Inflammatory macrophage (primary cell): ENCODE measurements at places on chromosomes 12 and 14.

DNA sequence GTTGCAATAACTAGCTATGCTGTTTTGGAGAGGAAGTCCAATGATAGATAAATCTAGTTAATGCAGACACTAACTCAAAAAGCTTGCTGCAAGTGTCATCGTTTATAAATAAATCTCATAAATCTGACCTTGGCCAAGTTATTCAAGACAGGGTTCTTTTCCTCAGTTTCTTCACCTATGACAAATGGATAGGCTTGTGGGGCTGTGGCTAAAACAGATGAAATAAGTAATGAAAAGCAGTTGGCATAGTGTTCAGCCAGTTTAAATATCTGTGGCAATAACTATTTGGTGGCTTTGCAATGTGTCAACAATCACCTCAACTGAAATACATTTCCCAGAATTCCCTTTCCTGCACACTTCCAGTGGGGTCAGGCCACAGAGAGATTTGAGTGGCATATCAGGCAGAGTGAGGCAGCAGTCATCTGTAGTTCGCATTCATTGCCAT, 169.9 kb downstream of the DYRK2 start:
- no peak for DNase-seq

DNA sequence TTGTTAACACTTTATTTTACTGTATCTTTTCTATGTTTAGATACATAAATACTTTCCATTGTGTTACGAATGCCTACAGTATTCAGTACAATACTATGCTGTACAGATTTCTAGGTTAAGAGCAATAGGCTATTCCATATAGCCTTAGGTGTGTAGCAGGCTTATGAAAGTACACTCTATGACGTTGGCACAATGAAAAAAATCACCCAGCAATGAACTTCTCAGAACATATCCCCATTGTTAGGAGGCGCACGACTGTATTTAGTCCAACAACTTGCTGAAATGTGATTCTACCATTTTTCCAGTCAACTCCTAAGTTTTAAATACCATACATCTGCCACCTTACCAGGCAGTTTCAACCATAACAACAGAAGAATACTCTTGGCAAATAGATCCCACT, 1.8 kb downstream of the PARP11 start:
- DNase-seq, result no peak

GRCh38 chr14:99267837-99268781, 3.9 kb downstream of the BCL11B start:
- no peak for DNase-seq

GRCh38 chr14:75842551-75842950, 139.2 kb downstream of the TGFB3 start:
- no peak for DNase-seq

GRCh38 chr14:104081261-104081835, 4.2 kb upstream of the ASPG start:
- DNase-seq, result no peak

- no peak for DNase-seq
Measured at GRCh38 chr12:131075611-131076010, 121.9 kb downstream of the ADGRD1 start.

DNA sequence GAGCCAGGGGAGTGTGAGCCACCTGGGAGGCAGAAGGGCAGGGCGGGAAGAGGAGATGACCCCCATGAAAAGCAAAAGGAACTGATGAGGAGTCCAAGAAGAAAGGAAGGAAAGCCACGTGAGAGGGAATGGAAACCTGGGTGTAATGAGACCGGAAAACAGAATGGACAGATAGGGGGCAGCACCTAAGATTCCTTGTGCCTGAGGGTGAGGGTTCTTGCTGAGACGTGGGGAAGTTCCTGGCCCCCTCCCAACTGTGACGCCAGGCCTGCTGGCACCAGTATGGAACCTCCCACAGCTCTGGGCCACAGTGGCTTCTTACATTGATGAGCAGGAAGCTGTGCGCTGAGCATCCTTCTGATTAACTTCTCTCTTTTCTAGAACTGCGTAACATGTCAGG, 30.8 kb downstream of the TTC7B start:
- DNase-seq, result peak; percentile 85

- no peak for DNase-seq
Measured at GRCh38 chr12:98401427-98401826, 114.0 kb upstream of the TMPO start.

GRCh38 chr14:61106959-61107641, 126.1 kb downstream of the SLC38A6 start:
- DNase-seq, result no peak

GRCh38 chr14:68506021-68506644, 286.7 kb downstream of the ZFP36L1 start:
- DNase-seq, result no peak

DNA sequence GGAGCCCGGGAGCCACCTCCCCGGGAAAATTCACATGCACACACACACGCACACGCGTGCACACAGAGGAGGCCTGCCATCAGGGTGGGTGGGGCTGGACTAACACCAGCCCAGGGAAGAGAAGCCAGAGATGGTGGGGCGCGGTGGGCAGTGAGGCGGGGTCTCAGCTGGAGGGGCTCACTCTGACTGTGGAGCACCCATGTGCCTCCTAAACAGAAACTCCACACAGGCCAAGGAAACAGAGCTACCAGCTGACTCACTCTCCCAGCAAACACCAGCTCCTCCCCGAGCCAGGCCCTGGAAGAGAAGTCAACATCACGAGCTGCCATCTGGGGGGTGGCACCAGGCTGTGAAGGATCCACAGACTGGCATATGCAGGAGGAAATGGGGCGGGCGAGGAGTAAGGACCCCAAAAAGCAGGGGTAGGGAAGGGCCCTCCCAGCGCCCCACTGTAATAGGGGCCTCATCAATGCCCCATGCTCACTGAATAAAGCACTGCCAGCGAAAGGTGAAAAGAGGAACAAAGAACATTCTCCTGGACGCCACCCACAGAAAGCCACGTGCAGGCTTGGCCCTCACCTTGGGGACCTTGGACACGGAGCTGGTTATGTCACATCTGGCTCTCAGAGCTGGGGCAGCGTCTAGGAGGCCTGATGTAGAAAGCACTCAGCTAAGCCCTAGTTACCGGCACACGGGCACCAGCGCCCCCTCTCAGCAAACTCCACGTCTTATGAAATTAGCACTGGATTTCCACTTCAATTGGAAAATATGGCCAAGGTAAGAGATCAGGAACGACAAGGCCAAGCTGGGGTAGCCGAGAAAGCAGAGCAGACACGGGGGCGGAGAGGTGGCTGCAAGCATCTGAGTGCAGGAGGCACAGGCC, 8.4 kb upstream of the INF2 start:
- DNase-seq, result peak; percentile 85
